ENCODE measurements at places on chromosomes 6 and 20.

GRCh38 chr6:14383393-14384174, 266.0 kb downstream of the CD83 start:
- DNase-seq = no peak

- DNase-seq = no peak
Measured at GRCh38 chr20:44461142-44461802, 14.4 kb upstream of the TTPAL start.

DNA sequence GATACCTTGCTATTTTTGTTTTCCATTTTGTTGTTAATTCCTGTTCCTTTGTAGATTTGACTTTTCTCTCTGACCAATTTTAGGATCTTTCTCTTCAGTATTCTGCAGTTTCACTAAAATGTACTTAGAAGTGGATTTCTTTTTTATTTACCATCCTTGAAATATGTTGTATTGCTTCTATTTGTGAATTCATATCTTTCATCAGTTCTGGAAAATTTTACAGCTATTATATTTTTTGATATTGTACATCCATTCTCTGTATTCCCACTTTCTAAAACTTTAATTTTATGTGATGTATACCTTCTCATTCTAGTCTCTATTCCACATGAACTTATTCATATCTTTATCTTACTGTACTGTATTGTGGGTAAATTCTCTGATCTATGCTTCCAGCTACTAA, 9.7 kb upstream of the ALDH8A1 start:
- DNase-seq = no peak

DNA sequence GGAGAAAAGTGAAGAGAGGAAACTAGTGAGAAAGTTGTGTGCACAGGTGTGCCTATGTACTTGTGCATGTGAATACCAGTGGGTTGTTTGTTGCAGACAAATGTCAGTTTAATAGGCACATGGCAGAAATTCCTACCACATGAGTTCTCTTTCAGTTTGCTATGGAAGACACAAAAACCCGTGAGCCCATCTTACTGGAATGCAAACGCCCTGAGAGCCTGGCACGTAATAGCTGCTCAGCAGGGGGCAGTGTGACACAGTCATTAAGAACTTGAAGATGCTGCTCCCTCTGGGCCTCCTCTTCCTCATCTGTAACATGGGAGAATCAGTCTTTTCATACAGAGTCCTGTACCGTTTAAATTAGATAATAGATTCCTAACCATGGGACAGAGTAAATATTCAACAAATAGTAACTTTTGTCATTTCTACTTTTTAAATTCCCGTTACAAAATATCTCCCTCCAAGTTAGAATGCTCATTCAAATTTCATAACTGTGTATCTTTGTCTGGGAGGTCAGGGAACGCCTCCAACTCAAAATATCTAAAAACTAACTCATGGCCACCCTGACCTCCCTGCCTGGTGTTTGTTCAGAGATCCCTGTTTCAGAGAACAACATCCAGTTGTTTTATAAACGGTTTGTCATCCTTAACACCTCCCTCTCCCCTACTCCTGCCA, 802.9 kb downstream of the MAFB start:
- DNase-seq = no peak

- DNase-seq = no peak
Measured at GRCh38 chr20:62390317-62391164, 3.6 kb downstream of the RPS21 start.

DNA sequence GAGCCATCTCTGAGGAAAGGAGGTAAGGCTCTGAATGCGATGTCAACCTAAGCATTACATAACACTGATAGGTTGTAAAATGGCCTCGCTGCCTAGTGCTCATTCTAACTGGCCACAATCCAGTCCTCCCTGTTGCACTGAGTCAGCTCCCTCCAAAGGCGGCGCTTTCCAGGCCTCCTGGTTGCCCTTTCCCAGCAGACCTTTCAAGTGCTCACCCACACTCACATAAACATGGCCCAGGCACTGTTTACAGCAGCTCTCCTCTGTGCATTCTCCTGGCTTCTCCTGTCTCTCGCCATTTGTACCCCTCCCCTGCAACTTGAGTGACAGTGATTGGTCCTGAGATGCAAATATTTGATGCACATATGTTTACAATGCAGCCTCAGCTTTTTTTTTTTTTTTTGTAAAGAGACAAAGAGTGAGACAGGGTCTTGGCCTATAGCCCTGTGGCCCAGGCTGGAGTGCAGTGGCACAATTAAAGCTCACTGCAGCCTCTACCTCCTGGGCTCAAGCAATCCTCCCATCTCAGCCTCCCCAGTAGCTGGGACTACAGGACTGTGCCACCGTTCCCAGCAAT, 36.8 kb upstream of the PRND start:
- DNase-seq = no peak

GRCh38 chr20:57396984-57397692, 5.9 kb downstream of the RBM38 start:
- no peak for DNase-seq

DNA sequence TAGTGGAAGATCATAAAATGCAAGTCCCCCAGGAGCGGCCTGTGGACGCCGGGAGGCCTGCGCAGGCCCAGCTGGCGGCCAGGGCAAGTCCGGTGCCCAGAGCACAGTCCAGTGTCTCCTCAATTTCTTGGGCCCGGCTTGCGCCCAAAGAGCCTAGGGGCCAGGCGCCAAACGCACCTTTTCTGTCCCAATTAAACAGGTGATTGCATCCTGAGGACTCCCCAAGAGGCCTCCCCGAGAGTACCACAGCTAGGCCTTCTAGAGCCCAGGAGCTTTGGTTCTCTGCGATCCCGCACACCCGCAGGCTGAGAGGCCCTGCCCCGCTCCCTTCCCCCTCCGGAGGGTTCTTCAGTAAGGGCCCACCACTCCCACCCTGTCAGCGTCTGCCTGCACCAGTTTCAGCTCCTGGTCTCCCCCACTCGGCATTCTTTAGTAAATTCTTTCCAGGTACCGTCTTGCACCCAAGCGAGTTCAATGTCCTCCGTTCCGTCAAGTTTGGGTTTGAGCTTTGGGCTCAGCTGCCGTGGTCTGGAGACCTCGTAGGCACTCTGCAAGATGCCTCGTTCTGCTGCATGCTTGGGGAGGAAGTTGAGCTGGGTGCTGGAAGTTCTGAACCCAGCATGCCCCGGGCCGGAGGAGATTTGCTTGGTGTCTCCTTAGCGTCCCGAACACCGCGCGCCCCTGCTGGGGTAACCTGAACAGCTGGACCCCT, 3.9 kb upstream of the NKX2-2 start:
- DNase-seq = no peak

GRCh38 chr20:57372581-57373350, 18.4 kb upstream of the RBM38 start:
- no peak for DNase-seq

DNA sequence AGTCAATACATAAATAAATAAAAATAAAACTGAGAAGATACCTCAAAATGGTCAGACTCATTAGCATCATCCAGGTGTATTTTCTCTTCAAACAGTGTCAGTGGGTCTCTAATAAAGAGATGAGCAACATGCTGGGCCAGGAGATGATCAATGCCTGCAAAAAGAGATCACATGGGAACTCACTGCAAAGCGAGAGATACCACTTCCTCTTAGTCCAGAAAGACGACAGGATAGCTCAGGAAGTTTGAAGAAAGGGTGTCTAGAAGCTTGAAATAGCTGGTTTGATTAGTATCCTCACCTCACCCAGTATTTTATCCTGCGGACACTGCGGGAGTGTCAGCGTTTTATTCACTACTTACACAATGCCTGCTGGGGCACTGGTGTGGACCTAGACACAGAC, 38.0 kb downstream of the GCLC start:
- DNase-seq = no peak

- DNase-seq = no peak
Measured at GRCh38 chr6:135014353-135014832, 40.2 kb downstream of the HBS1L start.

DNA sequence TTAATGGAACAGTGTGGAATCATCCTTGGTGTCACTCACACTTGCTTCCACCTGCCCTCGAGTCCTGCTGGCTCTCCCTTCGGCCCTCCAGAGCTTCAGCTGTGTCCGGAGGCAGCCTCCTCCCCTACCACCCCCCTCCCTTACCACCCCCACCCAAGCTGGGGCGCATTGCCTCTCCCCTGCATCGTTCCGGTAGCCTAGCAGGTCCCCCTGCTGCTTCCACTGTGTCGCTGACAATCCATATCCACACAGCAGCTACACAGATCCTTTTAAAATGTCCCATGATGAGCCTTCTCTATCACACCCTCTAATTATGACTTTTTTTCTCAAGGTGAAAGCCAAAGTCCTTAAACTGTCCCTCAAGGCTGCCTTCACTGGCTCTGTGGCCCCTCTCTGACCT, 117.6 kb downstream of the TIAM2 start:
- DNase-seq = no peak

- no peak for DNase-seq
Measured at GRCh38 chr6:119255492-119255891, 94.1 kb downstream of the MAN1A1 start.

DNA sequence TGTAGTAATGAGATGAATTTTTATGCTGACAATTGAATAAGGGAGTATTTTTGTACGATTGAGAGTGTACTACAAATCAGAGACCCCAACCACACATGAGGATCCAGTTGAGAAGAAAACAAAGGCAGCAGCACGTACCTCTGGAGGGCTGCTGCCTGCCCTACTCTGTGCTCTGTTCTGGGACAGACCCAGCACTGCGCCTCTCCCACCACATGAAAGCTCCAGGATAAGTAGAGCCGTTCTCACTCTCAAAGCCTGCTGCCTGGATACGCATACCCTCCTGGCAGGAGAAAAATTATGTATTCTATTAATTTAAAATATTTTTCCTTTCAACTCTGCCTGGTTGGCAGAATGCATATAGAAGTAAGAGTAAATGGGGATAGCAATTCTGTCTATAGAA, 11.5 kb upstream of the TRAF3IP2 start:
- DNase-seq = no peak

DNA sequence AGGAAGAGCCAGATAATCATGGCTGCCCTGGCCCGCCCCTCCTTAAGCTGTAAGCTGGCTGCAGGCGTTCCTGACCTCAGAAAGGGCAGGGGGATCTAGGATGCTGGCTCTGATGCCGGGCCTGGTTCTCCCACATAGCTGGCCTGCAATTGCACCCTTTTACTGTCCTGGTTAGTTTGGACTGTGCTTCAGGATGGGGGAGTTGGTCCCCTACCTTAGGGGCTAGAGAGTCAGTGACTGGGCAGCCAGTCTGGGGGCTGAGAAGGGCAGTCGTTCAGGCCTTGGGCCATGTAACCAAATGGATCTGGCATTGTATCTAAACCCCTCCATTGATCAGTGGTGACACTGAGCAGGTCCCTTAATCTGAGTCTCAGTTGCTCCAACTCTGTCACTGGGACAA, 40.7 kb downstream of the TGM3 start:
- no peak for DNase-seq

GRCh38 chr20:25394276-25394675, 3.6 kb upstream of the ABHD12 start:
- no peak for DNase-seq

GRCh38 chr20:53187392-53188068, 215.4 kb downstream of the TSHZ2 start:
- no peak for DNase-seq

DNA sequence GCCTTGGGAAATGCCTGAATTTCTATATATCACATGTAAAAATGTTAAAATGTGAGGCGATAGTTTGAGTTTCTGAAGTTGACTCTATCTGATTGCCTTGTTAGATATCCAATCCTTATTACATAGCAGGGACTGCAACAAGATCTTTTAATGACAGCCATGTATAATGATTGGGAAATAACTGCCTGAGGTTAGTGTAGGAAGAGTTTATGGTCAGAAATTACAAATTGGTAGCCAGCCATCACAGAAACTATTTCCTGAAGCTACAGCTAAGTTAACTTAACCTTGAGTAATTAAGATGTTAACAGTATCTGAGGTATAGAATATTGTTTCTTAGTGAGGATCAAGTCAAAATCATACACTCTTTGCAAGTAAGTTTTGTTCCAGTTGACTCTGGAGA, 41.0 kb downstream of the AKIRIN2 start:
- no peak for DNase-seq

GRCh38 chr6:148395583-148396101, 53.0 kb downstream of the SASH1 start:
- peak; percentile 25 for DNase-seq

- DNase-seq = no peak
Measured at GRCh38 chr20:14830466-14830865, 493.1 kb upstream of the FLRT3 start.

DNA sequence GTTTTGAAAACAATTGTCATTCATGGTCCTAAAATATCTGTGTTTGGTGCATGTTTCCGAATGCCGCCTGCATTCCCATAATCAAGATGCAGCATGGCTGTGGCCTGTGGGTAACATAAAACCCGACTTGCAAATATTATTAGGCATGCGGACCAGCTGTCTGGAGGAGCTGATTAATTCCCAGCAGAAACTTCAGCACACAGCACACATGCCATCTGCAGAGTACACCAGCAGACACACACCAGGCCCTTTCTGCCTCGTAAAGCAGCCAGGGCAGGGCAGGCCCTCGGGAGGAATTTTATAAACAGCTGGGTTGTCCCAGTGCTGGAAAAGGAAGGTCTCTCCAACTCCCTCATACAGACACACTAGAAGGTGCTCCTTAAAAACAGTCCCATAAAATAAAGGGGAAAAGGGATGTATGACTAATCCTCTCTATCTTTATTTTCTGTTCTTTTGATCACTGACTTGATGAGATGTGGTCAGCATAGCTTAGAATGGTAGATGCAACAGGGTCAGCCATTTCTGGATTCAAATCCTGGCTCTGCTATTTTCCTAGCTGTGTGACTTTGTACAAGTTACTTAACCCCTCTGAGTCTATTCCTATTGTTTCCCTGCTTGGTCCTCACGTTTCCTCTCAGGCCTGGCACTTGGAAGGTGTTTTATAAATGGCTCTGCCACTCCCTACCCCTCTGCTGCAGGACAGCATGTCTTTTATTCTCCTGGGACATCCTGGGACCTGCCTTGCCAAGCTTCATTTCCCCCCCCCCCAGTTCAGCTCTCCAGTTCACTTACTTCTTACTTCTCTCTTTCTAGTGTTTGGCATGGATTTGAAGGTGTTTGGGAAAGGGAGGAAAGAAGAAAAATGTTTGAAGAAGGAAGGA, 85.9 kb upstream of the TRAF3IP2 start:
- no peak for DNase-seq

DNA sequence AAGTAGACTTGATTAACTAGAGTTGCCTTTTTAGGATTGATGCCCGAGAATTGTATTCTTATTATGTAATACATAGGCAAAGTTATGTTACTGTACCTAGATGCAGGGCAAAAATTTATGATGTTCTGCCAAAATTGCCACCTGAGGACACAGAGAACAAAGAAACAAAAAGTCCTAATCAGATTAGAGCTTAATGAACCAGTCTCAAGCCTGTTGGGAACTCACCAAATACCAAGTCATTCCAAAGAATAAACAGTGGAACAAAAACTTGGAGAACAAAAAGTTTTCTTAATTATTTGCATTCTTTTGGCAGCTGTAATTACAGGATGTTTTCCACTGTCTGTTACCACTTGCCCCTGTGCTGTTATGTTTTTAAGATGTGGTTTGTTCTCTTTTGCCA, 154.7 kb upstream of the SGK1 start:
- DNase-seq = no peak

GRCh38 chr6:147185216-147185615, 19.0 kb upstream of the STXBP5 start:
- DNase-seq = no peak

All from nucleus accumbens (tissue), 56 donors.